ENCODE measurements at places on chromosomes 1 and 21.

DNA sequence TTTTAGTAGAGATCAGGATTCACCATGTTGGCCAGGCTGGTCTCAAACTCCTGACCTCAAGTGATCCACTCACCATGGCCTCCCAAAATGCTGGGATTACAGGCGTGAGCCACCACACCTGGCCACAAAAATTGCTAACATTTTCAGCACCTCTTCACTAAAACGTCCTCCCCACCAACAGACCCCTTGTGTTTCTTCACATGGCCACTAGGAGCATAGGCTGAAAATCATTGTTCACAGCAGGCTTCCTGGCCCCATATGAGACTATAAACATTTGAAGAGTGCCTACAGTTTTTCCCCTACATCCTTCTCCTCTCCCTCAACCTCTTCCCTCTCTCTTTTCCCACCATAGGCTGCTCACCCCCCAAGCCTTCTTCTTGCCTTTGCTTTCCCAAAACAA lies 28.0 kb upstream of the SFPQ start:
- ATAC-seq, result no peak

DNA sequence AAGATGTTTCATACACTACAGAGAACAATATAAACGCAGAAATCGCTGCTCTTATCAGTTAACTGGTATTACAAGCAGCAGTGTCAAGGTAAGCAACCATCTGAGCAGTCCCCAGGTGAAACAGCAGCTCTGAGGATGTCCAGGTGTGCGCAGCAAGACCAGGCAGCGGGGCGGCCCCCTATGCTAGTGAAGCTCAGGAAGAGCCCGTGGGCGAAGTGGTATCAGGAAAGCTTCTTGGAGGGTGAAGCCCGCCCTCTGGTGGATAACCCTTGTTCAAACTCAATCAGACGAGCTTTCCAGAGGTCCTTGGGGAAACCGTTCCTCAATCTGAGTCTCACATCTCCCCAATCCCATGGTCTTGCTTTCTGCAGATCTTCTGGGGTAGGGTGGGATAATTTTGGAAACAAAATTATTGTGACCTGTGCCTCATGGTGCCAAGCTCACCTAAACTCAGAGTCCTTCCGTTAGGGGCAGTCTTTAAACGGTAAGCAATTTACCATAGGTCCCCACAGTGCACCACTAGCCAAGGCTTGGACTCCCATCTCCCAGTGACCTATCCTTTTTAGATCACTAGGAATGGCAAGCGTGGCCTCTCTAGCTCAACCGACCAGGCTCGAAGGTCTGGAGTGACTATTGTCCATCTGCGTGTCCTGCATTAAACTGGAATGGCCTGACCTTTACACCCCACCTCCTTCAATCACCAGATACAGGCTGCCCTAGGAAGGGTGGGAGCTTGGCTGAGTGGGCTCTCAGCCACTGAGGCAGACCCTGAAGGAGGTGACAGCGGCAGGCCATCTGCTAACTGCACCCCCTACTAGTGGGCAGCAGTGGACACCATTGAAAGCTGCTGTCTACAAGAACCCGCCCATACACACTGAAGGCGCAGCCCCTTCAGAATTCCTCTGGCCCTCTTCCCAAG lies 13.6 kb upstream of the FAM110D start:
- ATAC-seq, result peak; percentile 87

DNA sequence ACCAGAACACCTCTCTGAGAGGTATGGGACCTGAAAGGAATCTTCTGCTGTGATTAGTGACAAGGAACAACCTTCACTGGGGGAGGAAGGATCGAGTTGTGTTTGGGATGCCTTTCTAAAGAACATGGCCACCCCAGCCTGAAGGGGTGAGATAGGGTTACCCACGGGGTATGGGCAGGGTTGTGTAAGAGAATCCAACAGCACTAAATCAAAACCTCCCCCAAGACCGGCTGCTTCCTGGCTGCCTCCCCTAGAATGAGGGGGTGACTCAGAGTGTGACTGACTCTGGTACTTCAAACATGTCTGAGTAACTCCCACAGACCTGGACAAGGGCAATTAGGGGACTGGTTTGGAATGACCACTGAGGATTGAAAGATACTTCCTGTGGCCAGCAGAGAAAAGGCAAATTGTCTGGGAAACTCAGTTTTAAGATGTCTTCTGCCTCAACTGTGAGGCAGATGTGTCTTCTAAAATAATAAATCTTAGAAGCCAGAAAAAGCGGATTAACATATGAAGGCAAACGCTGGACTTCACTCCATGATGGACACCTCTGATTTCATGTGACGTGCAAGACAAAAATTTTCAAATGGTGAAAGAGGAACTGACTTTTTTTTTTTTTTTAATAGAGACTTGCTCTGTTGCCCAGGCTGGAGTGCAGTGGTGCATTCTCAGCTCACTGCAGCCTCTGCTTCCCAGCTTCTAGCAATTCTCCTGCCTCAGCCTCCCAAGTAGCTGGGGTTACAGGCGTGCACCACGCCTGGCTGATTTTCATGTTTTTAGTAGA lies 6.7 kb upstream of the PTPN14 start:
- ATAC-seq, result no peak

DNA sequence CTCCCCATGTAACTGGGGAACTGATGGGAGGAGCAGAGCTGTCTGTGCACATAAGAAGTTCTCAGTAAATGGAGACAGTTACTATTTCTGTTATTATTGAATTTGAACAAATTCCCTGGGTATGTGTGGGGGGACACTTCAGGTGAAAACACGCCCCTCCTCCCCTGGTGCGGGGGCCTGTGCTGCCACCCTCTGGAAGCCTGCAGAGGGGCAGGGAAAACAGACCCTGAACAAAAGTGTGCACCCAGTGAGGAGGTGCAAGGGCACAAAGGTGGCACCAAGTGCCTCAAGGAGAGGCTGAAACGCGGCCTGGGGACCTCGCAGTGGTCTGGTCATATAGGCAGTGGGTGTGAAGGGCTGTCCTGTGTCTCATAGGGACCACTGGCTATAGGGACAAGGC lies 18.2 kb upstream of the NADK start:
- no peak for ATAC-seq

DNA sequence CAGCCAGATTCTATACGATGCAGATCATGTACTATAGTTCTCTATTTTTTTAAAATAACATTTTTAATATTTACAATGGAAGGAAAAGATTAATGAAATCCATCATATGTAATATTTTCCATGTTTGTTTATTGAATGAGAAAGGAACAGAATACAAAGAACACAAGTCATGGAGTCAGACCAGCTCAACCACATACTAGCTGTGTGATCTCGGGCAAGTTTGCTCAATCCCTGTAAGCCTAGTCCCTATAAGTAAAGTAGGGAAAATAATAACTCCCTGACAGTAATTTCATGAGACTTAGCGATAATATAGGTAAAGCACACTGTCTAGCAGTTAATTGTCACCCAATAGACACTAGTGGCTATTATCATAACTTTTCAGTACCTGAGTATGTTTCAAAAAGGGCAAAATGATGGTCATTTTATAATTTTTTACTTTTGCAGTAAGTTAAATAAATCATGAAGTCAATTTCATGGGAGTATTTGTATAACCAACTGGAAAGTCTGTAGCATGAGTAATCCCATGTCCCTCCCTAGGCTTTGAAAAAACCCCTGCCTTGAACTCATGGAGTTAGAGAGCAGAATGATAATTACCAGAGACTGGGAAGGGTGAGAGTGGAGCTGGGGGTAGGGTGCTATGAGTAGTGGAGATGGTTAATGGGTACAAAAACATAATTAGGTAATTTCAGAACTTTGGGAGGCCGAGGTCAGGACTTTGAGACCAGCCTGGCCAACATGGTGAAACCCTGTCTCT lies 37.0 kb upstream of the EPS15 start:
- ATAC-seq, result no peak

DNA sequence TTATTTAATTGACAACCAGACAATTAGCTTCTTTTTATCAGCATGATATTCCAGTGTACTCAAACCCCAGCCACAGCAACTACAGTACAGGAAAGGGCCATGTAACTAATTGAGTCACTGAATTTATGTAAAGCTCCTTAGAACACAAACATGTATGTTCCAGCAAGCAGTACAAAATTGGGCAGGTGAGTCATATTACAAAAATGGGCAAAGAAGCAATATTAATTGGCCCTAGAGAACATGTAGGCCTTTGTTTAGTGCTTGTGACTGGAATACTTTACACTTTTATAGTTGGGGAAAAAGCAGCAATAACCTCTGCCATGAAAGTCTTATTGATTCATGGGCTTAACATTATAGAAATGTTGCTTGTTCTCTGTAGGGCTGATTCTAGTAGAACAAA lies 31.8 kb downstream of the CLEC20A start:
- ATAC-seq, result no peak

- no peak for ATAC-seq
Measured at GRCh38 chr1:1117469-1117831, 1.6 kb upstream of the C1orf159 start.

DNA sequence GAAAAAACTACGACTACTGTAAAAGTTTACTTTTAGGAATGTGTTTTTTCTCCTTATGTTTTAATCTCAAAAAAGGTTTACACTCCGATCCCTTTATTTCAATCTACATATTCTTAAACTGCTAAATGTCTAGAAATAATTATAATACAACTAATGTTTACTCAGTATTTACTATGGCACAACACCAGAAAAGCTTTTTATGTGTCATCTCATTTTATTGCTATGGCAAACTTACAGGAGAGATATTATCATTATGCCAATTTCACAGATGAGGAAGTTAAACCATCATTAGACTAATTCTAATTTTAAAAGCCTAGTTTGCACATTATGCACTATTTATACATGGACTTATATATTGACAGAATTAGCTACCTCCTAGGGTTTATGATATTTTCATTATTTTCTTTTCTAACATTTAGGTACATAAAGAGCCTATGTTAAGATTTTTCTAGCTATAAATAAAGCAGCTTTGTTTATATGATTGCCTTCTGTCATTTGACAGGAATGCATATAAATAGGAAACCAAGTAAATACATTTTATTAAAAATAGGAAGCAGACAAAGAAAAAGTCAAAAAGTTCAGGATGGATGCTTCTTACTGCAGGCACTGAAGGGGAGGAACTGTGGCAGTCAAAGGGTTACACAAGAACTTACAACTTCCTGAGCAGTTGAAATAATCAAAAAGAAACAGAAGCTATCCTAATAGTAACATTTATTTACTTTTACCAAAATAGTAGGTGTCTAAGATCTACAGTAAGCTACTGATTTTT lies 442.4 kb downstream of the LTN1 start:
- no peak for ATAC-seq

DNA sequence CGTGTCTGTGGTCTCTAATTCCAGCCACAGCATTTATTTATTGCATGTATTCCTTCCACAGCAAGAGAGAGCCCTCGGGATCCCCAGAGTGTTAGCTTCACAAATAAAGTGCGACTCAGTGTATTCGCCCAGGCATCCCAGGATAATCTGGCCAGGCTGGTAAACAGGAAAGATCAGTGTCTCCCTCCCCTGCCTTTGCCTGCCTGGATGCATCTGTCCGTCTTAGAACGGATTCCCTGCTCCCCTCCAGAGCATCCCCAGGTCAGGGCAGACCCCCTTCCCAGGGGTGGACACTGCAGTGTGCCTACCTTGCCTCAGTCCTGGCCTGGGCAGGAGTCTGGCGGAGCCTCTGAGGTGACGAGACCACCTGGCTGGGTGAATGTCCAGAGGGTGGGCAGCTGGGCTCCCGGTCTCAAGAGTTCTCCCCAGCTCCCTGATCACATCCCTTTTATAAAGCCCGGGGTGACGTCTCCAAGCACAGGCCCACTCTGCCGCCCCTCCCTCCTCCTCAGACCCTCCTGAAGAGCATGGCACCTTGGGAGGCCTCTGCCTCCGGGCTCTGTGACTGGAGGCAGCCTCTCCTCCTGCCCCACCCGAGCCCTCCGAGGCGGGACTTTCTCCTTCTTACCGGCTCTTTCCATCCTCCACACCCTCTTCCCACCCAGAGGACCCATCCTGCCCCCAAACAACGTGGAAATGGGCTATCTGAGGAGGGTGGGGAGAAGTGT lies at the start of gene KISS1:
Gene KISS1, minus strand, starts transcription at position 424 of the 728 bp plus-strand sequence. CDS start 3,615 bp downstream, outside the sequence.
- ATAC-seq, result no peak

DNA sequence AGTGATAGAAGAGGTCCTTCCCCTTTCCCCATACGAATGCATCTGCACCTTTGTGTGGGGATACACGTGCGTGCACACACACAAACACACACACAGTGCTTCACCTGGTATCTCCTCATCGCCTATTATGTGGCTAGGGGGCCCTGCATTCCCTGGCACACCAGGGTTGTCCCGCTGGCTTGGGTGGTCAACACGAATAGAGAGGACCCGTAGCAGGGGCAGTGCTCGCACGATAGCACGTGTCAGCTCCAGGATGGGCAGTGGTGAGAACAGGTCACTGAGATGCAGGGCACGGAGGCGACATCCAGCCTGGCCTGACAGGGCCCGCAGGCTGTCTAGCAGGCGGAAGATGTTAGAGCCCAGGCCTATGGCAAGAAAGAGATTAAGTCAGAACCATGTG lies 22.4 kb downstream of the LRRC41 start:
- ATAC-seq, result no peak

GRCh38 chr1:114219172-114219868 lies 65.7 kb upstream of the SYT6 start:
- no peak for ATAC-seq

- ATAC-seq, result peak; percentile 46
Measured at GRCh38 chr1:43934101-43934985, 742 bp downstream of the ARTN start.

DNA sequence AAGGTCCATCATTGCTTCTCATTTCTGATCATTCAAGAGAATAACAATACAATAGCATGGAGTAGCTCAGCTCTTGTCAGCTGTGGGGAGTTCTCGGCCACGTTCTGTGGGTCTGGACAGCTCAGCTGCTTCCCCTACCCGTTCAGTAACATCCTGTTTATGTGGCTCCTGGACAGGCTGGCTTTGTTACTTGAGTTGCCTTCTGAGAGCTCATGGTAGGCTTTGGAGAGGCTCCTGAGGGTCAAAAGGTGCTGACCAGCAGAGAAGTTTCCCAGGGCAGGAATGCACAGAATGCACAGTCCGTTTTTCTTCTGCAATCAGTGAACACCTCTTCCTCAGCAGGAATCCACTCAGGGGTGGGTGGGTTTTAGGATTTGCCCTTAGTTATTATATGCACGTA lies 36.0 kb downstream of the KAZN start:
- no peak for ATAC-seq

- no peak for ATAC-seq
Measured at GRCh38 chr1:106072909-106073600, 983.4 kb upstream of the PRMT6 start.

DNA sequence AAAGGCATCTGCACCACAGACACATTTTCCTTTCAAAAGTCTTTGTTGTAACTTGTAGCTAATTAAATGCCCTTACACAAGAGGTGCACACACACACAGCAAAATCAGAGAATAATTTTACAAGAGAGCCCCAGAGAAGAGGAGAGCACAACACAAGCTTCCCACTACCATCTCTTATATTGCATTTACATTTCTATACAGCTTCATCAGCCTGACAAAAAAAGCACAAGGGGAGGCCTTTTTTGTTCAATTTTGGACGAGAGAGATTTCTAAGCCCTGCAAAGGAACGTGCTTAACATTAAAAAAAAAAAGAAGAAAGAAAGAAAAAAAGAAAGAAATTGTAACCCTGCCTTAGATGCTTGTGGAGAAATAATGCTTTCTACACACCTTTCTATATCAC lies 17.1 kb upstream of the ESRRG start:
- no peak for ATAC-seq

Measured in gastroesophageal sphincter (tissue), 4 donors.